Cerebellar cortex (tissue), 1 donor: ENCODE measurements at places on chromosomes 5 and 9.

- DNase-seq = no peak
Observed at GRCh38 chr9:85716031-85716877, 25.5 kb downstream of the AGTPBP1 start.

DNA sequence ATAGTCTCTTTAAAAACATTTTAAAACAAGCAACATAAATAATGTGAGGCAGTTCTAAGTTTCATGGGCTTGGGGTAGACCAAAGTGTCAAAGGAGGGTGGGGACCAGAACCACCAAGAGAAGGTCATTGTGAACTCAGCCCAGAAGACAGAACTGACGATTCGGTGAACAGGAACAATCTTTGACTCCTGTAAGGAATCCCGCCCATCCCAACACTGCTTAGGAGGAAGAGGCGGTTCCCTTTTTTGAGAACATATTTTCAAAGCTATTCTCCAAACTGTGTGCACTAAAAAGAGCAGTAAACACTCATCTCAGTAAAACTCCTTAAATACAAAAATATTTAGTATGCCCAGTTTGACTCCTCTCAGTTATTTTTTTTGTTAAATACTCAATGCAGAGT lies 176.5 kb upstream of the TLE4 start:
- no peak for DNase-seq

GRCh38 chr5:173629628-173630027 lies 13.2 kb upstream of the BOD1 start:
- DNase-seq = no peak

- no peak for DNase-seq
Observed at GRCh38 chr5:179792612-179793467, 946 bp upstream of the LTC4S start.

- no peak for DNase-seq
Observed at GRCh38 chr5:142246258-142246657, 78.6 kb downstream of the SPRY4 start.

DNA sequence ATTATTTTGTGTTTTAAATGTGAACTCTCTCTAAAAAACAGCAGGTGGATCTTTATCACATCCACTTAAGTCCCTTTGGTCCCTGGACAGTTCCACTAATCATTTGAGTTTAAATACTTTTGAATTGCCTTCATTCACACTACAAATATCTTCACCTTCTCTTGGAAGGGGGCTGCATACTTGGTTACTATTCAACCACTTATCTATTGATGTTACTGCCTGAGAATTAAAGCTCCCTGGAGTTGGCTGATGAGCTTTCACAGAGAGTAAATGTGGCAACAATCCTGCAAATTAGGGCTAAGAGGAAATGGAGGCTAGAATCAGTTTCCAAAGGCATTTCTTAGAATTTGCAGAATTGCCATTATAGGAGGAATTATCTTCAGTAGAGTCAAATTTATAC lies 180.4 kb downstream of the ST8SIA4 start:
- no peak for DNase-seq

GRCh38 chr5:146081556-146081955 lies 23.8 kb downstream of the PLAC8L1 start:
- DNase-seq = no peak

DNA sequence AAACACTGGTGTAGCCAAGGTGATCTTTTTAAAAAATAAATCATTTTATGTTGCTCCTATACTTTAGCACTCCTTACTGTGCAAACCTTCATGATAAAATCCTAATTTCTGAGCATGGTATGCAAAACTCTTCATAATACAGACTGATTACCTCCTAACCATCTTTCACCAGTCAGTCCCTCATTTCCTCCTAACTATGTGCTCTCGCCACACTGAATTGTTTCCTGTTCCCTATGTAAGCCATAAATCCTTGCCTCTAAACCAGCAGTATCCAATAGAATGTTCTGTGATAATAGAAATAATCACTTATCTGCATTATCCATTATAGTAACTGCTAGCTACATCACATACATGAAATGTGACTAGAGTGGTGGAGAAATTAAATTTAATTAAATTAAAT lies 10.7 kb downstream of the AP3B1 start:
- DNase-seq = no peak

GRCh38 chr5:167653645-167654106 lies 637.8 kb upstream of the WWC1 start:
- DNase-seq = no peak

- DNase-seq = no peak
Observed at GRCh38 chr9:131744171-131744719, 4.4 kb upstream of the RAPGEF1 start.

DNA sequence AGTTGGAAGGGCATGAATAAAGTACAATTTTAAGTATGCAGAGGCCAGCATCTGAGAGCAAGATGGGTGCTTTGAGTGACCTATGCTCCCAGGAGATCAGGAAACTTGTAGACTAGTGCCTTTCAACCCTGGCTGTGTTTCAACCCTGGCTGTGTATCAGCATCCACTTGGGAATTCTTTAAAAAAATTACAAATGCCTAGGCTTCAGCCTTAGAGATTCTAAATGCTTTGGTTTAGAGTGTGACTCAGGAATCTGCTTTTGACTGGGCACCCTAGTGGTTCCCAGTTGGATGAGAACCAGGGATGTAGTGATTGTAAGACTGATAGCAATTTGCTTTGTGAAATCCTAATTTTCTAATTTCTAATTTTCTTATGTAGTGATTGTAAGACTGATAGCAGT lies 65.6 kb downstream of the RALGPS1 start:
- DNase-seq = no peak

DNA sequence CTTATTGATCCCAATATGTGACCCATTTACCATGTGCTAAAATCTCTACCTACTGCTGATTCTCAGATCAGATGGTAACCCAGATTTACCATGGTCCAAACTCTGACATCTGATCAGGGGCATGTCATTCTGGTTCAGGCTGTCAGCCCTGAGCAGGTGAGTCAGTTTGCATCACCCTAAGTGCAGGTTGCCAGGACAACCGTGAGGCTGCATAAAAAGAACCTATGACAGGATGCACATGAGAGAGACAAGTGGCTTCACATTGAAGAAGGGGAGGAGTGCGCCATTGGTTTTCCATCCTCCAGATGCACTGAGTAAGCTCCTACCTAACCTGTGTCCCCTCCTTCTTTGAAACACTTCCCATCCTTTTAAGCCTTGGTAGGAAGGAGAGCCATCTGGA lies 801 bp upstream of the PRSS3 start:
- DNase-seq = no peak

DNA sequence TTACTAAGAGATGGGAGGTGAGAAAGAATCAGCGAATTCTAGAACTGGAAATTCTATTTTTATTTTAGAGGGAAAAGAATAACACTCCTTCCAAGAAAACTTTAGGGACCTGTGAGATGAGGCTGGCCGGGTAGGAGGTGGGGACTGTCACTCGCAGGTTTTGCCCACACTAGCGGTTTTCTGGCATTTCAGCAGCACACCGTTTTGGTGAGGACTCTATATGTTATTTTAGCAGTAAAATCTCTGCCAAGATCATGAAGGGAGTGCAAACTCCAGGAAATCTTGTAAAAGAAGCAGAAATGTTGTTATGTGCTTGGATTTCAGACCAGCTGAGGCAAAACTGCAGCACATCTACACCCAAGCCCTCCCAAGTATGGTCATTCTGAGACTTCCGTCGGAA lies 470.6 kb downstream of the PSAT1 start:
- DNase-seq = no peak

DNA sequence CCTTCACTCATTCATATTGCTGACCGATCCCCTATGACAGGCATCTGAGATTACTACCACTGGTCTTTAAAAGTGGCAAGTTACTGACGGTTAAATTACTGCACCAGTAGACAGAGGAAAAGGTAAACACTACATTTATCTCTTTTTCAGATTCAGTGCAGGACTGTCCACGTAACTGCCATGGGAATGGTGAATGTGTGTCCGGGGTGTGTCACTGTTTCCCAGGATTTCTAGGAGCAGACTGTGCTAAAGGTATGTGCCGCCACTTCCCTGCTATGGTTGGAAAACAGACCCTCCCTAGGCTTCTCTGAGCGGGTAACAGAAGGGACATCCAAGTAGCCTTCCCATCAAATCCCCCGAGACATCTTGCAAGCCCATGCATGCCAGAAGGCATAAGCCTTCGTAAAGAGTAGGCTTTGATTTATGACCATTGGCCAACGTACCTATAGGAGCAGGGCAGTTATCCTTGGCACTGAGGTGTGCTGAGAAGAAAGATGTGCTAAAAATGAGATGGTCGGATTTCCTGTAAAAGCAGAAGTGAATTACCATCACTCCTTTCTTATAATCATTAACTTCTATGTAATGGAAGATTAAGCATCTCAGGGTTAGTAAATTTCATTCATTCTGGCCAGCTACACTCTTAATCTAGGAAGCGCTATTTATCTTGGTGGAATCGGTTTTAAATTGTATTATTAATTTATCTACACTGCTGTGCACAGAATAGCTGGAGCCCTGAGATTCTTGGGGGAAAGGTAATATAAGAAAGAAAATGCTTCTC lies 193.4 kb upstream of the WWC1 start:
- DNase-seq = no peak

GRCh38 chr9:118962426-118962825 lies 406.8 kb downstream of the BRINP1 start:
- peak; percentile 66 for DNase-seq

DNA sequence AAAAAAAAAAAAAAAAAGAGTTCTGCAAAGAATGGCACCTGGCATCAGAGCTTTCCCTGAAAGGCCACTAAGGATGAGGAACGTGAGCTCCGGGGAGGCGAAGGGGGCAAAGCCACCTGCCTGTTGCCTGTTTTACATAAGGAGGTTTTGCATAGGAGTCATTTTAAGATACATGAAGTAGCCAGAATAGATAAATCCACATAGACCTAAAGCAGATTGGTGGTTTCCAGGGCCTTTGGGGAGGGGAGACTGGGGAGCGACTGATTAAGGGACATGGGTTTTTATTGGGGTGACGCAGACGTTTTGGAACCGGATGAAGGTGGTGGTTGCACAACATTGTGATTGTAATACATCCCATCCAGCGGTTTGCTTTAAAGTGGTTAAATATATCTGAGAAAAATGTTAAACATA lies 7.1 kb downstream of the NEK6 start:
- DNase-seq = no peak

DNA sequence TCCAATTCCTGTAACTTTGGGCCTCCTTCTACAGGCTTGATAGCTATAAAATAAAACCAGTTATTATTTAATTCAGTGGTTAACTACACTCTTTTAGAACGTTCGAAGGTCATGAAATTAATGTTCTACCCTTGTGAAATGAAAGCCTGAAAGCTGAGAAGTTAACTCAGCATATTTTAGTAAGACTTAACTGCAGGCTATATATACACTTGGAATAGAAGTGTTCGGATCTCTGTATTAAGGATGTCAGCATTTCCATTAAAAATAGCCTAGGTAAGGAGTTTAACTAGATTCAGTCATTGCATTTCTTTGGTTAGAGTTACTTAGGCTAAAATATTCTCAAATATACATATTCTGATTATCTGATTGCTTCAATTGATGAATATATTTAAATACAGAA lies 229.2 kb downstream of the MRPS30 start:
- no peak for DNase-seq

GRCh38 chr5:59528202-59528862 lies 365.2 kb downstream of the PDE4D start:
- DNase-seq = no peak
